ENCODE measurements at places on chromosomes 4 and X.

- DNase-seq = no peak
These were observed 44.6 kb downstream of the C4orf50 start for GRCh38 chr4:5973486-5974220.

GRCh38 chrX:108270280-108270679 lies 167.9 kb downstream of the COL4A6 start:
- peak; percentile 62 for DNase-seq

GRCh38 chr4:152117520-152117919 lies 356.7 kb upstream of the GATB start:
- DNase-seq = no peak

DNA sequence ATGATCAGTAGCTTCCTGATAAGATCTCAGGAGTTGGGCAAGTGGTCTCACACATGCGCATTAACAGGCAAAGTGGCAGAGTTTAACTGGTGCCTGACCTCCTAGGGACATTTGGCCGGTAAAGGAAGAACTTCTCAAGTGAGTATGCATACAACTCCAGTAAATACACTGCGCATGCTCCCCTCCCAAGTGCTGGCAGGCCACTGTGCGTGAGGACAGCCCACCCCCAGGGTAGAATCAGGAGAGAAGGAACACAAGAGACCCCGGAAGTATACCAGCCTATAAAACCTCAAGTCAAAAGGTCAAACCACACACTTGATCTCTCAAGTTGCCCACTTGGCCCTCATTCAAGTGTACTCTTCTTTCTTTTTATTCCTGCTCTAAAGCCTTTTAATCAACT lies 225.5 kb upstream of the ANKRD50 start:
- DNase-seq = peak; percentile 35

DNA sequence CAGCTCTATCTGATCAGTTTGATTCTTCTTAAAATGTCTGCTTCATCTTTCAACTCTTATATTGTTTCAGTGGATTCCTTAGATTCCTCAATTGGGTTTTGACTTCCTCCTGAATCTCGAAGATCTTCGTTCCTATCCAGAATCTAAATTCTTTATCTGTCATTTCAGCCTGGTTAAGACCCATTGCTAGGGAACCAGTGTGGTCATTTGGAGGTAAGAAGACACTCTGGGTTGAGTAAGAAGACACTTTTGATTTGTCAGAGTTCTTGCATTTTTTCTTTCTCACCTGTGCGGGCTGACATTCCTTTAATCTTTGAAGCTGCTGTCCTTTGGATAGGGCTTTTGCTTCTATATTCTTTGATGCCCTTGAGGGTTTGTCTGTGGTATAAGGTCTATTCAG lies 291.9 kb downstream of the SLC7A11 start:
- DNase-seq = no peak

DNA sequence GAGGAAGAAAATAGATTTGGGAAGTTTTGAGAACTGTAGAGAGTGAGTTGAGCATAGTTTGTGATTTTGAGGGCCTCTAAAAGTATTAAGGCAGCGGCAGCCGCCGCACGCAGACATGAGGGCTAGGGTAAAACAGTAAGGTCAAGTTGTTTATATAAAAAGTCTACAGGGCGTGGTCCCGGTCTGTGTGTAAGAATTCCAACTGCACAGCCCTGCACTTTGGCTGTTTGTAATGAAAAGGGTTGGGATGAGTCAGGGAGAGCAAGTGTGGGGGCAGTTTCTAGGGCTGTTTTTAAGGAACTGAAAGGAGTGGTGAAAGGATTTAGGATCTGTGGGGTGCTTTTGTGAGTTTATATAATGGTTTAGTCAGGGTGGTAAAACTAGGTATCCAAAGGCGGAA lies 55.0 kb downstream of the BEX3 start:
- no peak for DNase-seq

DNA sequence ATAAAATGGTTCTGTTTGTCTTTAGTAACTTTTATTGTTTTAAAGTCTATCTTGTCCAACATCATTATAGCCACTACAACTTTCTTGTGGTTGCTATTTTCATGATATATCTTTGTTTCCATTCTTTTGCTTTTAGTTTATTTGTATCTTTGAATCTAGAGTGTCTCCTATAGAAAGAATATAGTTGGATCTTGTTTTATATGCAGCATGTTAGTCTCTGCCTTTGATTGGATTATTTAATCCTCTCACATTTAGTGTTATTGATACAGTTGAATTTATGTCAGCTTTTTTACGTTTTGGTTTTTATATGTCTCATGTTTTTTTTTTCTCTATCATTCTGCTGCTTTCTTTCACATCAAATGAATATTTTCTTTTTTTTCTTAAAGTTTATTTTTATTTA lies 98.1 kb downstream of the VSIG4 start:
- DNase-seq = no peak

DNA sequence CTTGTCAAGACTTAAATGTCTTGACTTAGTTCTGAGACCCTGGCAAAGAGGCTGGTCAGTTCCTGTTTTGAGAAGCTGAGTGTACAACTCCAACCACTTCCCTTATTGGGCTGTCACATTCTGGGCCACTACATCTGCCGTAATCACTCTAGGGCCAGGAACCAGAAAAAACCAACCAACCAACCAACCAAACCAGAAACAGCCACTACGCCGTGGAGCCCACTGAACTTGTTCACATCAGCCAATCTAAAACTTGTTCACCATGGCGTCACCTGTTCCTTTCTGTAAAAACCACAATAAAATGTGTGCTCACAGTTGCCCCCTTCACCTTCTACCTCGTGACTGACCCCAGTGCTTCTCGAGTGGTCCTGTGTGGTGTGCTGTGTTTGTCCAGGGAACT lies 107.3 kb downstream of the JADE1 start:
- no peak for DNase-seq

DNA sequence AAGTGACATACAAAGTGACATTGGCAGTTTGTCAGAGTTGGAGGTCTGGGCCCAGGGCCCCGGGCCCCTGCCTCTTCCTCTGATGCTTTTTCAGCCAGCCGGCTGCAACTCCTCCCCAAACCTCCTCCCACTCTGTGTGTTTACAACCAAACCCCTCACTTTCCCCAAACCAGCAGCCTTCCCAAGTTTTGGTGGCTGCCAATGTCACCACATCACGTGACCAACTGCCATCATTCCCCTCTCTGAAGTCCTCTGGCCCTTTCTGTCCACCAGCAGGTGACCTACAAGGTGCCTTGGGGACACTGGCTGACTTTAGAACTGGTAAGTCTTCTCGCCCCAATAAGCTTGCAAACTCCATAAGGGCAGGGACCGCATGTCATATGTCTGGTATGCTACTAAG lies 357.7 kb downstream of the BCOR start:
- DNase-seq = no peak

GRCh38 chr4:8289151-8289750 lies 19.7 kb downstream of the HTRA3 start:
- DNase-seq = no peak

GRCh38 chrX:96376266-96376665 lies 308.4 kb upstream of the DIAPH2 start:
- no peak for DNase-seq

GRCh38 chrX:14357314-14357713 lies 172.0 kb upstream of the GLRA2 start:
- DNase-seq = no peak

DNA sequence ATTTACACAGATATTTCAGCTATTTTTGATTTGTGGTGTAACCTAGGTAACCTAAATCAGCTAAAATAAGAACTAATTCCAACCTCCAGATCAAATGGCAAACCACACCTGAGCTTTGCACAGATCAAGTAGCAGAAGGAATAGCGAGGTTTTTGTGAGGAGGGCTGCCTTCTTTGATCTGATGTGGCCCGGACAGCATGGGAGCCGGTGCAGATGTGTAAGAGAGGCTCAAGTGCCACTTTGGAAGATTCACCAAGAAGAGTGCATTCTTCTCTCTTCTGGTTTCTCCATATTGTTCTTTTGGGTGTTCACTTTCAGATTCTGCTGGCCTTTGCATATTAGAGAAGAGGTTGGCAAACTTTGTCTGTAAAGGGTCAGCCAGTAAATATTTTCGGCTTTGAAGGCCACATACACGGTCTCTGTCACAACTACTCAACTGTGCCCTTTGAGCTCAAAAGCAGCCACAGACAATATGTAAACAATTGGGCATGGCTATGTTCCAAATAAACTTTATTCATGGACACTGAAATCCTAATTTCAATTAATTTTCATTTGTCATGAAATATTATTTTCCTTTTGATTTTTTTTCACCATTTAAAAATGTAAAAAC lies 78.9 kb upstream of the FAM9C start:
- DNase-seq = no peak

DNA sequence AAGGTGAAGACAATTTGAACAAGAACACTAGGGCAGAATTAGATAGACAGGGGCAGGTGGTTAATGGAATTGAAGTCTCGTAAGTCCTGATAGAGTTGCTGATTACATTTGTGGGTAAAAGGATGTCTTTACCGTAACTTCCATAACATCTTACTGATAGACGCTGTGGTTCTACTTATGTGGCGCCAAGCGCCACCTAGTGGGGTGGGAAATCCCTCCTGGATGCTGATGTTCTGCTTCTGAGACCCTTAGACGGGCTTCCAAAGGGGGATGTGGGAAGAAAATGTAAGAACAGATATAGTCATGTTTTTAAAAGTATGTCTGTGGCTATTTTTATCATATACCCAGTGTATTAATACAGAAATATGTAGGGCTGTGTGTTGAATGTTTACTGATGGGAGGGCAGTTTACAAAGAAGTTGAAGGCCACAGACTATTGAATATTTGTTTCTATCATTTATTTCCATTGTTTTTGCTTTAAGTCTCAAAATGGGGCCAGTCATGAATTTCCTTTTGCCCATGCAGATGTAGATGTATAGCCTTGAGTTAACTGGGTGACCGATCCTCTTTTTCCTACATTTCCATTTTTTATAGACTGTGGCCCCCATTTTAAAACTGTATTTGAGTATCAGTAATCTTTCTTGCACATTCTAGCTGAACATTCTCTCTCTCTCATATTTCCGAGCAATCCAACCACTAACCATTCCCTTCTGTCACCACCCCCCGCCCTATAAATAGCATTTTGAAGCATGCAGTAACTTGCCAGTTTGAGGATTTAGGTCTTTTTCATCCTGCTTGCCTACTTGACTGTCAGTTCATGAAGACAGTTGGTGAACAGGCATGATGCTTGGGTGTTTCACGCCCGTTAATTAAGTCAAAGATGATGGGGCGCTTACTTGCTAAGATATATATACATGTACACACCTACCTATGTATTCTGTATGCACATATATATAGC lies 12.1 kb upstream of the TLR8 start:
- no peak for DNase-seq

DNA sequence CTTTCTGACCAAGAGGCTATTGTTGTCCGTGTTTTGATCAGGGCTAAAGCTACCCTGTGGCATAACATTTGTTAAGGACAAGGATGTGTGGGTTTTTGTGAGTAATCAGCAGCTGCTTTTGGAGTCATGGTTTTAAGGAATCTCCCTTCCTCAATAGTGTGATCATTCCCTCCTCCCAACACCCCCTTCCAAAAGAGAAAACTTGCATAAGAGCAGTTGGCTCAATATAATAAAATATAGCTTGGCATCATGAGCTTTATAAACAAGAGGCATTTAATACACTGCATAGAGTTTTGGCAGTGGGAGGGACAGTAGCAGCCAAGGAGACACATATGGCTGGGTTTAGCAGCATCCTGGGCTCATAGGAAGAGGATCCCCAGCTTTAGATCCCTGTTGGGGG lies 84.7 kb downstream of the NHS start:
- DNase-seq = no peak

DNA sequence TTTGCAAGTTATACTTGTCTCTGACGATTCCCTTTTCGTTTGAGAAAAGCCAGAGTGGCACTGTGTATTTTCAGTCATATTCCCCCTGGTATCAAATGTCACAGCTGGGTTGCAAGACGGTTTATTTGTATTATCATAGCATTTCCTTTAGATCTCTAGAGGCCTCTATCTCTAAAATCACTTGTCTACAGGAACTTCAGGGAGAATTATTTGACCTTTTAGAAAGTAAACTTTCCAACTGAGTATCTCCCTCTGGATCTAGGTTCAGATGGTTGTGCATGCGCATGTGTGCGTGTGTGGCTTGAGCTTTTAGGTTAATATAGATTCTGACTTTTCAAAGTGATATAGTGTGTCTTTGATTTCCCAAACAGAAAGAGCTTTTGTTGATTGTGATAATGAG lies 15.1 kb upstream of the TAB3 start:
- DNase-seq = peak; percentile 21

DNA sequence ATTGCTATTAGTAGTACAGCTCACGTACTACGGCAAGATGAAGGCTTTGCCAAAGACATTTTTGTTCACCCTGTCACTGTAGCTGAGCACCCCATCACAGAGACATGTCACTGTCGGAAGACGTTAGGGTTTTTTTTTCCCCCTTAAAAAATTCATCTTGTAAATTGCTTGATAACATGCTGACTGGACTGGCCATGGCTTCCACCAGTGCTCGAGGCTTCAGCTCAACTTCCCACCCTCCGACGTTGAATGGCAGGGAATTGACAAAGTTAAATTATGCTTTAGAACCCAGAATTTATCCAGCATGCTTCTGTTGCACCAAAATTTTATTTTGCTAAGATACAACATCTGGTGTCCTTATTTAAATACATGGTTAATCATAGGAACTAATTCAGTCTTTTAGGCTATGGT lies 707 bp upstream of the OTUD4 start:
- peak; percentile 63 for DNase-seq

- no peak for DNase-seq
These were observed 69.3 kb downstream of the YIPF6 start for GRCh38 chrX:68568136-68568535.

- no peak for DNase-seq
These were observed 727.7 kb upstream of the FAM241A start for GRCh38 chr4:111417521-111417920.

GRCh38 chr4:107130157-107130556 lies 94.0 kb upstream of the DKK2 start:
- no peak for DNase-seq

DNA sequence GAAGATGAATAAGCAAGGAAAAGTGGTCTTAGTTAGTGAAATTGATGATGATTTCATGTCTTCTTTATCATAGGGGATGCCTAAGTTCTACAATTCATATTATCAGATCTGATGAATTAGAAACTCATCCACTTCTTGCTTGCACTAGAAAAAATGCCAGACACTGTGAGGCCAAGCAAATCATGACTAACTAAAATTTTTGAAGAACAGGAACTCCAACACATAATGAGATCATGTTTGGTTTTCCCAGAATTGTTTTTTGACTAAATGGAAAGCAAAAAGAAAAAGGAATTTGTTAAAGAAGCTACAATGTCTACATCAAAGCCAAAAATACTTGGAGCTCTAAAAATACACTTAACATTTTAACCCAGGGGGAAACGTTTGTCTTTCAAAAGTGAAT lies 120.4 kb downstream of the ARSF start:
- no peak for DNase-seq

GRCh38 chr4:161336016-161336530 lies 827.7 kb downstream of the FSTL5 start:
- DNase-seq = no peak

GRCh38 chr4:24076811-24077210 lies 187.0 kb upstream of the PPARGC1A start:
- no peak for DNase-seq

GRCh38 chr4:7009564-7009963 lies 33.6 kb upstream of the TADA2B start:
- no peak for DNase-seq
